A549 treated with Hydrocortisone at 1 μM for 4 hours (cell line): ENCODE measurements at places on chromosomes 7 and 10. TPM values are rescaled to one million over a fixed set of nuclear protein-coding genes. Genes with fewer than 3 reads are reported as not detected.

The PITX3 gene
- total RNA-seq: 0.63 to 1.4 TPM (median 1.2 TPM) in 5 replicates

The SPDYE16 gene
- total RNA-seq: not detected in 5 replicates

The NRAP gene
- total RNA-seq: not detected in 5 replicates

The OR6V1 gene
- total RNA-seq: not detected in 5 replicates

The TMEM213 gene
- not detected in 5 replicates for total RNA-seq

The FOXI2 gene
- total RNA-seq: not detected in 5 replicates

The C10orf53 gene
- not detected in 5 replicates for total RNA-seq

The ZNF655 gene
- total RNA-seq: 53.6 to 57.4 TPM (median 54.1 TPM) in 5 replicates
